ENCODE measurements at places on chromosomes 5 and 9. TPM values are rescaled to one million over a fixed set of nuclear protein-coding genes. Genes with fewer than 3 reads are reported as not detected.

Gene C9
- total RNA-seq = not detected

DNA sequence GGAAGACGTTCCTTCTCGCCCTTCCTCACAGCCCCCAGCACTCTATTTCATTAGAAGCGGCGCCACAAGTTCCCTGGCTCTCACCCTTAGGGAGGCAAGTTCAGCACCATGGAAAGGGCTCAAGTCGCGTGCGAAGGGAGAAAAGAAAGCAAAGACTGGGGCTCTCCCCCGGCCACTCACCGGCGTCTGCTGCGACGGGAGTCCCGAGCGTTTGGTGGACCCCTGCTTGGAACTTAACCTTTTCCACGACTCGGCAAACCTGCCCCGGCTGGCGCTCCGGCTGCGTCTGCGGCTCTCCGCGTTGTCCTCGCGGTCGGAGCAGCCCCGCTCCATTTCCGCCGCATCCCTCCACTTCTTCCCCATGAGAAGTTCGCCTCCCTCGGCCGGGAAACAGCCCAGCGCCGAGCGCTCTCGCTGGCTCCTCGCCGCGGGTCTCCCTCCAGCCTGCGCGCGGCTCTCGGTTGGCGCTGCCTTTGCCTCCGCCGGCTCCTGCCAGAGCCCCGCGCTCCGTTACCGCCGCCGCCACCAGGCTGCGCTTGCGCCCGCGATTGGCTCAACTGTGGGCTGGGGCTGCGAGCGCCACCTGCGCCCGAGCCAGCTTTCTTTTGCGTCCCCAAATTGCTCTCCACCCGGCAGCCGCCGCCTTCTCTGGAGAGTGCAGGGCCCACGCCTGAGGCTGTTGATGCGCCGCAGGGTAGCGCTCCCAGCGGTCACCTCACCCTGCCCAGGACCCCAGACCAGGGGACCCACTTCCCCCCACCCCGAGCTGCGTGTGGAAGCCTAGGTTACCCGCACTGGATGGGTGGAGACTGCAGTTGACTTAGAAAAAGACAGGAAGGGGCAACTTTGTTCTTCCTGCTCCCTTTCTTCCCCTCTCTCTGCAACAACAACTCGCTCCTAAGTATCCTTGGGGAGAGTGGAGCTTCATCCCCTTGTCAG is 321.6 kb downstream of the CEMIP2 start:
- DNase-seq = no peak

Gene CDX1
- total RNA-seq = not detected

DNA sequence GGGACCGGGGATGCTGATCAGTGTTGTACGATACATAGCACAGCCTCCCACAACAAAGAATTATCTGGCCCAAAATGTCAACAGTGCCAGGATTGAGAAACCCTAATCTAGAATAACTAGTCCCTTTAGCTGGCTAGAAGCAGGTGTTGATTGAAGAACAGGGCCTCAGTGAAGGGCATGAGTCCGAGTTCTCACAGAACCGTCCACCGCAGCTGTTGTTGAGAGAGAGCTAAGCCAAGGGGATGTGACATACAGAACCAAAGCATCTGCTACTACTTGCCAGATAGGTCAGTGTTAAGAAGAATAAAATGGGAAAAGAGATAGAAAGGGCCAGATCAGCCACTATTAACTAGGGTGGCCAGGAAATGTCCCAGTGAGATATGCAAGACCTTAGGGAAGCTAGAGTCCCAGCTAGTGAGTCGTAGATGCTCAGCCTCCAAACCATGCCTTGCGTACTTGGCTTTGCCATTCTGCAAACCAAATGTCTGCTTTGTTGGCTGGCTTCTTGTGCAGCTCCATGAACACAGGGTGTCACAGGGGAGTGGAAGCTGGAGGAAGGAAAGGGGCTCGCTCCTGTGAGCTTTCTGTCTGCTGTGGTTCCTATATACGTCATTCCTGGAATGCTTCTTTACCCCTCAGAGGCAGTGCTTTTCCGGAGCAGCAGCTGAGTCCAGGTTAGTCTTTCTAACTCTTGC is 68.9 kb downstream of the FBXO38 start:
- DNase-seq = peak; percentile 62

Gene CKMT2
- 1,824 TPM for total RNA-seq
